Tibial nerve (tissue), 4 donors: ENCODE measurements at places on chromosomes 4 and X. TPM values are rescaled to one million over a fixed set of nuclear protein-coding genes. Genes with fewer than 3 reads are reported as not detected.

Gene DMRTC1
- total RNA-seq = not detected

Gene TLR2
- 28.3 TPM for total RNA-seq

Gene SPANXA2
- total RNA-seq = not detected

Gene PPBP
- total RNA-seq = 6.0 TPM

Gene CLNK
- not detected for total RNA-seq

Gene CDKL5
- total RNA-seq = 6.1 TPM

Gene TREX2
- total RNA-seq = 1.5 TPM

Gene PDGFRA
- 103 TPM for total RNA-seq

Gene RHOXF1
- not detected for total RNA-seq

Gene TEC
- total RNA-seq = 6.6 TPM

Gene UPF3B
- total RNA-seq = 6.9 TPM

Gene RNF212
- total RNA-seq = 2.5 TPM

Gene TLR10
- total RNA-seq = 0.22 TPM

GRCh38 chr4:42709392-42710065 is 52.6 kb upstream of the ATP8A1 start:
- no peaks in the 10 kb centered on the region for H3K27me3 ChIP-seq
- no peak overlapping the region for H3K4me3 ChIP-seq
- H3K4me1 ChIP-seq = no peaks in the 10 kb centered on the region
- no peak for DNase-seq
- H3K36me3 ChIP-seq = no peaks in the 10 kb centered on the region
- H3K27ac ChIP-seq = no peak overlapping the region

GRCh38 chr4:137076908-137077307 is 455.4 kb downstream of the PCDH18 start:
- no peak for DNase-seq
- H3K4me1 ChIP-seq = no peaks in the 10 kb centered on the region
- no peaks in the 10 kb centered on the region for H3K36me3 ChIP-seq
- no peak overlapping the region for H3K27ac ChIP-seq
- no peak overlapping the region for H3K4me3 ChIP-seq

- no peaks in the 10 kb centered on the region for H3K27me3 ChIP-seq
- H3K4me3 ChIP-seq = no peak overlapping the region
- no peak overlapping the region for H3K27ac ChIP-seq
- H3K36me3 ChIP-seq = peaks cover 7% of the 10 kb centered on the region
- DNase-seq = no peak
Measured at GRCh38 chr4:39495446-39496213, 31.6 kb downstream of the UGDH start.

GRCh38 chr4:146916479-146917076 is 29.1 kb downstream of the TTC29 start:
- H3K4me3 ChIP-seq = no peak overlapping the region
- no peaks in the 10 kb centered on the region for H3K4me1 ChIP-seq
- H3K27me3 ChIP-seq = no peaks in the 10 kb centered on the region

- no peak for DNase-seq
- H3K36me3 ChIP-seq = no peaks in the 10 kb centered on the region
Measured at GRCh38 chr4:181874602-181875001, 368.6 kb upstream of the TENM3 start.

- DNase-seq = no peak
- no peaks in the 10 kb centered on the region for H3K4me1 ChIP-seq
- H3K36me3 ChIP-seq = no peaks in the 10 kb centered on the region
Measured at GRCh38 chr4:151888367-151888866, 127.6 kb upstream of the GATB start.

GRCh38 chr4:891747-892146 is 40.4 kb downstream of the GAK start:
- H3K4me1 ChIP-seq = no peaks in the 10 kb centered on the region
- no peak for DNase-seq
- no peak overlapping the region for H3K4me3 ChIP-seq
- no peaks in the 10 kb centered on the region for H3K36me3 ChIP-seq

- H3K4me3 ChIP-seq = no peak overlapping the region
- no peaks in the 10 kb centered on the region for H3K27me3 ChIP-seq
- no peak for DNase-seq
- no peaks in the 10 kb centered on the region for H3K36me3 ChIP-seq
Measured at GRCh38 chr4:140367738-140368137, 5.7 kb upstream of the SCOC start.

DNA sequence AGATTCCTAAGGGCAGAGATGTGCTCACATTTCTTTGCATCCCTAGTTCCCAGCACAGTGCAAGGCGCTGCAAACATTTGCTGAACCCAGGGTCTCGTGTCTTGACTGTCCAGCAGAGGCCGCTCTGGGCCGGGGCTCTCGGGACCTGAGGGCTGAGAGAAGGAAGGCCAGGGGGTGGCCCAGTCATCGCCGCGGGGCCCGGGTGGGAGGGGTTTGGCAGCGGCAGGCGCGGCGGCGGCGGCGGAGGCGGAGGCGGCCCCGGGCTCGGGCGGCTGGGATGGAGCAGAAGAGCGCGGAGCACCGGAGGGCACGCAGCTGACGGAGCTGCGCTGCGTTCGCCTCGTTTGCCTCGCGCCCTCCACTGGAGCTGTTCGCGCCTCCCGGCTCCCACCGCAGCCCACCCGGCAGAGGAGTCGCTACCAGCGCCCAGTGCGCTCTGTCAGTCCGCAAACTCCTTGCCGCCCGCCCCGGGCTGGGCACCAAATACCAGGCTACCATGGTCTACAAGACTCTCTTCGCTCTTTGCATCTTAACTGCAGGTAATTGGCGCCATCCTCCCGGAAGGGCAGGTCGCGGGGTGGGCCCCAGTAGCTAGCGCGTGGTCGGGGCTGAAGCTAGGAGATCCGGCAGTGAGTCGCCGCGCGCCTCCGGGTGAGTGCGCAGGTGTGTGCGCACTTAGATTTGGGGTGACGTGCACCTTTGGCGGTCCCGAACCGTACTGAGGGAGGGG is at the start of gene PARM1:
Gene PARM1, plus strand, starts transcription at position 285 of the 730 bp plus-strand sequence. Its CDS starts 212 bp downstream, at position 497.
- DNase-seq = peak; percentile 59
- H3K27me3 ChIP-seq = peaks cover 33% of the 10 kb centered on the region
- H3K27ac ChIP-seq = peak within 1 kb of the TSS; percentile 50
- peak within 1 kb of the TSS; percentile 55 for H3K4me3 ChIP-seq
- H3K36me3 ChIP-seq = no peaks in the 10 kb centered on the region
- peaks cover 5% of the 10 kb centered on the region for H3K4me1 ChIP-seq

GRCh38 chr4:142696334-142697122 is 149.6 kb downstream of the INPP4B start:
- no peaks in the 10 kb centered on the region for H3K4me1 ChIP-seq
- no peak overlapping the region for H3K4me3 ChIP-seq
- DNase-seq = no peak
- no peaks in the 10 kb centered on the region for H3K36me3 ChIP-seq

DNA sequence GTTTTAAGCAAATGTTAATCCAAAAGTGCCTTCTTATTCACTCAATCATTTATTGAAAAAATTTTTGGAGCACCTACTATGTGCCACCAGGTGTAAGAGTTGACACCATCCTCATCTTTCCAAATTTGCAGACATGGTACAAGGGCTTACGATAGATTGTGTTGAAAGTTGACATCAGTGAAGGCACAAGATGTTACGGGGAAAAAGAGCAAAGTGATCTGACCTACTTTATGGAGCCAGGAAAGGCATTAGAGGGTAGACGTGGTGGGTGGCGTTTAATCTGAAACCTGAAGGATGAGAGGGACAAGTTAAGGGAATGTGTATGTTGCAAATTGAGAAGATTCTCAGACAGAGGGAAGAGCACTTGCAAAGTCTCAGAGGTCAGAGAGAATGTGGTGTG is 167.8 kb upstream of the HAND2 start:
- DNase-seq = no peak
- H3K27ac ChIP-seq = no peak overlapping the region
- H3K27me3 ChIP-seq = no peaks in the 10 kb centered on the region
- H3K36me3 ChIP-seq = no peaks in the 10 kb centered on the region

GRCh38 chr4:71833232-71833900 is 49.5 kb upstream of the GC start:
- no peak overlapping the region for H3K4me3 ChIP-seq
- no peak for DNase-seq
- no peaks in the 10 kb centered on the region for H3K36me3 ChIP-seq
- no peaks in the 10 kb centered on the region for H3K4me1 ChIP-seq
- H3K27me3 ChIP-seq = no peaks in the 10 kb centered on the region

GRCh38 chr4:12005471-12005870 is 576.8 kb upstream of the HS3ST1 start:
- H3K4me1 ChIP-seq = no peaks in the 10 kb centered on the region
- H3K27ac ChIP-seq = no peak overlapping the region
- no peak overlapping the region for H3K4me3 ChIP-seq
- H3K36me3 ChIP-seq = no peaks in the 10 kb centered on the region
- DNase-seq = no peak

GRCh38 chr4:158991534-158992155 is 111.2 kb upstream of the RAPGEF2 start:
- no peaks in the 10 kb centered on the region for H3K36me3 ChIP-seq
- H3K4me1 ChIP-seq = no peaks in the 10 kb centered on the region
- no peak overlapping the region for H3K27ac ChIP-seq
- no peak for DNase-seq
- no peaks in the 10 kb centered on the region for H3K27me3 ChIP-seq
- no peak overlapping the region for H3K4me3 ChIP-seq

GRCh38 chr4:22237155-22237751 is 278.6 kb downstream of the ADGRA3 start:
- no peaks in the 10 kb centered on the region for H3K36me3 ChIP-seq
- no peak overlapping the region for H3K4me3 ChIP-seq
- H3K27me3 ChIP-seq = no peaks in the 10 kb centered on the region
- H3K4me1 ChIP-seq = no peaks in the 10 kb centered on the region
- H3K27ac ChIP-seq = no peak overlapping the region
- no peak for DNase-seq

DNA sequence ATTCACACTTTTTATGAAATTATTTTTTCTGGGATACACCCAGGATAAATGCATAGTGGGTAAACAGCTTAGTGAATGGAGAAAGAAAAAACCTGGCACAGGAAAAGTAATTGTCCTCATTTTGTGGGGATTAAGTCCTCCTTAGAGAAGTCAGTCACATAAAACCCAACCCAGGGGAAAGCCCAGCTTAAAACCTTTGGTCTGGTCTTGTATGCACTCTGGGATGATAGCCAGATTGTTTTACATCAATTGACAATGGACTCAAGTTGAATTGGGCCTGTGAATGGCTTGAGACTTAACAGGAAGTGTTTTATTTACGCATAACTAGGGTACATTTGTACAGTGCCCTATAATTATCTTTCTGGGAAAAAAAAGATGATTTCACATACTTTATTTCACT is 561.3 kb upstream of the GRIA3 start:
- H3K27ac ChIP-seq = no peak overlapping the region
- H3K4me3 ChIP-seq = no peak overlapping the region
- no peaks in the 10 kb centered on the region for H3K4me1 ChIP-seq

DNA sequence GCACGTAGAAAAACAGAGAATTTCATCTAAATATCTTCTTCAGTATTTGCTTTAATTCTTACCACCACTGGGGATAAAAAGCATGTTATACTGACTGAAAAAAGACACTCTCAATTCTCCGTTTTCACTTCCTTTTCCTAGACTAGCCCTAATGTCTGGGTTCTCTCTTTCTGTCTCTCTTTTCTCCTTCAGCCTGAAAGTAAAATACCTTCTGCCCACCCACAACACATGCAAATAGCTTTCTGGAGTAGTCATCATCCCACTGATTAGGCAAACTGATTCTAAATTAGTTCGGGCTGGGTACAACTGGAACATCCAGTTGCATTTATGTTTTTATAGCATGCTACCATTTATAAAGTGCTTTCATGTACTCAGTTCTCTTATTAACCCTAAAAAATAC is 142.4 kb upstream of the ANKRD50 start:
- no peak overlapping the region for H3K27ac ChIP-seq
- no peaks in the 10 kb centered on the region for H3K4me1 ChIP-seq
- no peaks in the 10 kb centered on the region for H3K36me3 ChIP-seq

- H3K4me1 ChIP-seq = peaks cover 96% of the 10 kb centered on the region
- no peak for DNase-seq
- no peaks in the 10 kb centered on the region for H3K27me3 ChIP-seq
Measured at GRCh38 chr4:2802618-2803531, 10.0 kb downstream of the SH3BP2 start.

DNA sequence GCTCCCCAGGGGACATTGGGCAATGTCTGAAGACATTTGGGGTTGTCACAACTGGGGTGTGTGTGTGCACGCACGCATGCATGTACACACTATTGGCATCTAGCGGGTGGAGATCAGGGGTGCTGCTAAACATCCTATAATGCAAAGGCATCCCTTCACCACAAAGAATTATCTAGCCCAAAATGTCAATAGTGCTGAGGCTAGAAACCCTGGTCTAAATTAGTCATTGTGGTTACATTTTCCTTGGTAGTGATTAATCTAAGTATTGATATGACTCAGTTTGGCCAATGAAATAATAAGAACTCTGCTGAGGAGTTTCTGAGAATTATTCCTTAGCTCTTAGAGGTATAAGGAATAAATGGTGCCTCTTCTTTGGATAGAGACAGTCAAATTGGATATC is 200.2 kb downstream of the CLCN4 start:
- peaks cover 3% of the 10 kb centered on the region for H3K27me3 ChIP-seq
- H3K4me3 ChIP-seq = no peak overlapping the region
- peaks cover 6% of the 10 kb centered on the region for H3K4me1 ChIP-seq
- no peaks in the 10 kb centered on the region for H3K36me3 ChIP-seq
- no peak overlapping the region for H3K27ac ChIP-seq
